HEK293T (cell line): ENCODE measurements at places on chromosomes 7 and 10.
A peak's percentile ranks its signal among the peaks of the same experiment; 100 is the strongest.

- no peak for DNase-seq
Observed at GRCh38 chr10:69761320-69761719, 40.4 kb upstream of the COL13A1 start.

DNA sequence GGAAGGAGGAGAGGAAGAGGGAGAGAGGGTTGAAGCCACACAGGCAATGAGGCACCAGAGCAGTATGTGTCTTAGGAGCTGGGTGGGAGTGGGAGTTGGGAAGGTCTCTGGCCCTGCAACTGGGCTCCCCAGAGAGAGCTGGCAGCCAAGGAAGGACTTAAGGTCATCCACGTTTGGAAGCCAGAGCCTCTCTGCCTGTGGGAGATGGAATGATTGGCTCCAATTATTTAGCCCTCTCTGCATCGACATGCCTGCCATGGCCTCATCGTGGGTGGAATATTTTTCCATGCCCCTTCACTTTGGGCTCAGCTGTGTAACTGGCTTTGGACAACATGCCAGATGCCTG, 478.5 kb downstream of the RPS24 start:
- no peak for DNase-seq

DNA sequence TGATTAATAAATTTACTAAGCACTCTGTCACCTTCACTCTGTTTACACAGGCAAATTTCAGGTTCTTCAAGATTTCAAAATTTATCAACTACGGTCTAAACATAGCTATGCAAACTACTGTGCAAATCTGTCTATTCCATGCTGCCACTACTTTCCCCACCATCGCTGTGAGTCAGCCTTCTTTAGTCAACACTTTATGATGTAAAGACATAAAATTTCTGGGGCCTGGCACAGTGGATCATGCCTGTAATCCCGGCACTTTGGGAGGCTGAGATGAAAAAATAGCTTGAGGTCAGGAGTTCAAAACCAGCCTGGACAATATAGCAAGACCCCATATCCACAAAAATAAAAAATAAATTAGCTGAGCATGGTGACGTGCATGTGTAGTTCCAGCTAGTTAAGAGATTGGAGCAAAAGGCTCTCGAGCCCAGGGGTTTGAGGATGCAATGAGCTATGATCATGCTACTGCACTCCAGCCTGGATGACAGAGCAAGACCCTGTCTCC, 42.6 kb downstream of the CNOT4 start:
- no peak for DNase-seq

DNA sequence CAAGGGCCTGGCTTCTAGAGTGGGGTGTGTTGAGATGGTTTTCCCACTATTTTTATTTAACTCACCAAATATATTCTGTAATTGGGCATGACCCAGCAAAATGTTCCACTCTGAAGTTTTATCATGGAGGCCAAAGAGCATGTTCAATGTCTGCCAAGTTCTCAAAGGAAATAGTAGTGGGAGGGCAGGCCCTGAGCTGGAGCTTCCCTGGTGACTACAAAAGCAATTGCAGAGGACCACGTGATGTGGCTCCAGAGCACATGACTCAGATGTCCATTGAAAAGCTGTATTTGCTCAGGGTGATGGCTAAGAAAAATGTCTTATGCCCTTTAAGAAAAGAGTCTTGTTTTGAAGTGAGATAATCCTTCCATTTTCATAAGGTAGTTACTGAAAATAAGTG, 1024.8 kb downstream of the LRMDA start:
- DNase-seq, result no peak

DNA sequence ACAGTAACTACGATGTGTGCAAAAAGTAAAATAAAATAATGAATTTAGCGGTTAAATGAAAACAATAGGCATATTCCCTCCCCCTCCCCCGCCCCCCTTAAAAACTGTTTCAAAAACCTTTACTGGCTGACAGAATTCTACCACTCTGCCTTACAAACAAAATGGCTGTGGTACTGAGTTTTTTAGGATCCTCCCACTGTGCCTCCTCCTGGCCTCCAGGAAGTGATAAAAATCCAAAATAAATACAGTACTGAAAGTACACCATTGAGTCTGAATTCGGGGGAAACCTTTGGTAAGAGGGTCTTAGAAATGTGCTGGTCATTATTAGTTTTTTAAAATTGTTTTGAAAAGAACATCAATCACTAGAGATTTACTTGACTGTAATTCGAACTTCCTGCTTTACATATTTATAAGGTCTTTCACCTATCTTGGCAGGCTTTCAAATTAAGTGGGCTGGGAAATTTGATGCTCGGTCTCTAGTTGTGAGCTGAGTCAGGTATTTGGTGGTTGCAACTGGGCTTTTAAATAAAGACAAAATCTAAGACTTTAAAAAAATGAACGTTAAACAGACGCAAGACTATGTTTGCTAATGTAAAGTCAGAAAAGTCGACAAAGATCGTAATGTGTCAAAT, 32.5 kb upstream of the EPC1 start:
- DNase-seq, result peak; percentile 17

DNA sequence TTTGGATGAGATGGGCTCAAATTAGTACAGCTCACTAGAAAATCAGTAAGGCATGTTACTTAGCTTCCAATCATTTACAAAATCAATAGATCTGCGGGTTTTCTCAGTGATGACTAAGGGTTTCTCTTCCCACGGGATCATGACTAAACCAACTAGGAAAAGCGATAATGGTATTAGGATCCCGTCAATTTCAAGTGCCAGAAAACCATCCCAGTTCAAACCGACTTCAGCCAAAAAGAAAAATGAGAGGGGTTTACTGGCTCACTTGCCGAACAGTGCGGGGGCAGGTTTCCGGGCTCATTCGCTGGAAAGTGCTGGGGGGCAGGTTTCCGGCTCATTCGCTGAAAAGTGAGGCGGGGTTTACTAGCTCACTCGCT, 62.1 kb upstream of the LYZL2 start:
- no peak for DNase-seq

DNA sequence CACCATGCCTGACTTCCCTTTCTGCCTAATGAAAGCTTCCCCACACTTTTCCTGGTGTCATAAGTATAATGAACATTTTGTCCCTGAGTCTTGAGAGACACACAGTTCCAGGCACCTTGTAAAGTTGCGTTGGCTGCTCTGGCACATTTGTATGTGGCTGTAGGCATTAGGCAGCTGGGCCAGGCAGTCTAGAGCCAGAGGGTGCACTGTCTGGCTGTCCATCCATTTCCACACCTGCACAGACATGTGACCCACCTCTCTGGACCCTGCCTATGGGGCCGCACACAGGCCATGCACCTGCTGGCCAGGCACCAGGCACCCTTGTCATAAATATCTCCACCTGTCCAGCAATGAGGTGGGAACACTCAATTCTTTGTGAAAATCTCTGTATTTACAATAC, 54.7 kb upstream of the ANTXRL start:
- no peak for DNase-seq

DNA sequence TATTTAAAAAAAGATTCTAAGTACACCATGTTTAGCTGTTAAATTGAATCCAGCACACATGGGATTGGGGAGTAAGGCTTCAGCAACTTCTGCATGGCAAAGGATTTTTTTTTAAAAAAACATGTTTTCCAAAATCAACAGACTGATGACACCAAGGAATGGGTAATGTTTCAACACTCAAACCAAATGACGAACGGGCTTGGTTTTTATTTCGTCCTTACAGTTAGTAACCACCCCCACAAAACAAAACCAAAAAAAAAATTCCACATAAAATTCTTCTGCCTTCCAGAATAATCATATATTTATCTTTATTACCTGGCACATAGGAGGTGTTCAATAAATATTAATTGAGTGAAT, 45.7 kb downstream of the ICA1 start:
- no peak for DNase-seq

GRCh38 chr10:26612151-26612915, 85.2 kb upstream of the PDSS1 start:
- no peak for DNase-seq

DNA sequence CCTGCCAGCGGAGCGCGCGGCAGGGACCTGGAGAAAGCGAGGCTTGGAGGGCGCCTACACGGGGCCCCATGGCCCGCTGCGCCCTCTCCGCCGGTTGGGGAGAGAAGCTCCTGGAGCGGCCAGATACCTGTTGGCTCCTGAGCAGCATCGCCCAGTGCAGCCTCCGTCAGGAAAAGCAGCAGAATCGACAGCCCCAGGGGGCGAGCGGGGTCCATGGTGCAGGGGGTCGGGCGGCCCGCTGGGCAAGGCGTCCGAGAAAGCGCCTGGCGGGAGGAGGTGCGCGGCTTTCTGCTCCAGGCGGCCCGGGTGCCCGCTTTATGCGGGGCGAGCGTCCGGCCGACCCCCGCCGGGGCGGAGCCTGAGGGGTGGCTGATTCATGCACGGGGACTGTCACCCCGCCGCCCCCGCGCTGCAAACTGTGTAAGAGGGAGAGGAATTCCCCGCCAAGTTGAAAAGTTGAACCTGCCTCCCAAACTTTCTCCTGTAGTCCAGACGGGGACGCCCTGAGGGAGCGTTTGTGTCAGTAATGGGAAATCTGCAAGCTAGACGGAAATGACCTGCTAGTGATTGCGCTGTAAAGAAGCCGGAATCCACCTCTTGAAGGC, at the start of gene TFPI2:
Gene TFPI2, minus strand, starts transcription at position 290 of the 605 bp plus-strand sequence. Its CDS starts 75 bp downstream, at position 215.
- peak; percentile 27 for DNase-seq

GRCh38 chr7:121298831-121299239, 30.0 kb upstream of the WNT16 start:
- no peak for DNase-seq

GRCh38 chr10:33123680-33124079, 165.7 kb upstream of the ITGB1 start:
- no peak for DNase-seq

- no peak for DNase-seq
Observed at GRCh38 chr10:30857803-30858202, 173.9 kb downstream of the ZNF438 start.

DNA sequence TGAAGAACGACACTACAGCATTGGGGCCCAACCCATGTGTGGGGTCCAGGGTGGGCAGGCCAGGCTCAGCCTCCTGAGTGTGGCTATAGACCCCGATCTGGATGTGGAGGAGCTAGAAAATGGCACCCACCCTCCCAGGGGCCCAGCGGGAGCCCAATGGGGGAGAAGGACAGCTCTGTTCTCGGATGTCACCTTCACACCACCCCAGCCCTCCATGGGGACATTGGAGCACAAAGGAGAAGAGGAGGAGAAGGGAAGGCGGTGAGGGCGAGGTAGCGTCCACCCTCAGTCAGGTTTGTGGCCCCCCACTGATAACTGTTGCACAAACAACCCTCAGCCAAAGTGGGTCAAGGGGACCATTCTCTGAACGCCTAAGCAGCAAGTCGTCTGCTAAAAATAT, 509.3 kb downstream of the GRID1 start:
- no peak for DNase-seq
